Activated CD4-positive, alpha-beta T cell treated with anti-CD3 and anti-CD28 coated beads, Interleukin-2, amount 50 U/mL, for 1 hour (primary cell): ENCODE measurements at places on chromosomes 1 and 21.

DNA sequence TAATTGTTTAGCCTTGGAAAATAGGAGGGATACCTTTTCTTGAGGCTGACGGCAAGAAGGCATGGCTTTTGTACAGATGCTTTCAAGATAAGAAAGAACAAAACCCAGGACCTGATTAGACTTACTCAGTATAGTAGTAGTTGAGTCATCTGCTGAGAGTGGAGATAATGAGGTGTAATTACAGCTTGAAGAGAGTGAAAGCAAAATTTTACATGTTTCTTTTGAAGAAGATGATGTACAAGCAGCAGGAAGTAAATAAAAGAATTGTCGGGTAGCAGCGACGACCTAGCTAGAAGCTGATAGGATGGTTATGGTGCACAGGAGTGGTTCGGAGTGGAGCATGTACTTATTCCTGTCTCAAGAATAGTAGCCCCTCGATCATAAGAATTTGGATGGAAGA lies 6.6 kb downstream of the ANGPTL1 start:
- DNase-seq, result no peak

GRCh38 chr21:42964546-42965210 lies 9.7 kb upstream of the PKNOX1 start:
- no peak for DNase-seq

DNA sequence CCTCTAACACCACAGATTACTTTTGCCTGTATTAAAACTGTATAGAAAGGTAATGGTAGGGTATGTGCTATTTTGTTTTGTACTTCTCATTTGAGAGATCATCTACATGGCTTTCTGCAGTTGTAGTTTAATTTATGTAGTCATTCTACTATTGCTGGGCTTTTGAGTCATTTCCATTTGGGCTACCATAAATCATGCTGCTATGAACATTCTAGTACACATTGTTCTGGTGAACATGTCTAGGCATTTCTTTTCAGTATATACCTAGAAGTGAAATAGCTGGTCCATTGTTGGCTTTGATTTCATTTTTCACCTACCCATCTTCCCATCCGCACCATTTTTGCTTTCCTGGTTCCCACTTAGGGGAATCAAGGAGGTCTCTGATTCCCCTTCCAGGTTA lies 18.7 kb downstream of the EDN2 start:
- no peak for DNase-seq

GRCh38 chr1:8094481-8095241 lies 68.6 kb upstream of the ERRFI1 start:
- no peak for DNase-seq

DNA sequence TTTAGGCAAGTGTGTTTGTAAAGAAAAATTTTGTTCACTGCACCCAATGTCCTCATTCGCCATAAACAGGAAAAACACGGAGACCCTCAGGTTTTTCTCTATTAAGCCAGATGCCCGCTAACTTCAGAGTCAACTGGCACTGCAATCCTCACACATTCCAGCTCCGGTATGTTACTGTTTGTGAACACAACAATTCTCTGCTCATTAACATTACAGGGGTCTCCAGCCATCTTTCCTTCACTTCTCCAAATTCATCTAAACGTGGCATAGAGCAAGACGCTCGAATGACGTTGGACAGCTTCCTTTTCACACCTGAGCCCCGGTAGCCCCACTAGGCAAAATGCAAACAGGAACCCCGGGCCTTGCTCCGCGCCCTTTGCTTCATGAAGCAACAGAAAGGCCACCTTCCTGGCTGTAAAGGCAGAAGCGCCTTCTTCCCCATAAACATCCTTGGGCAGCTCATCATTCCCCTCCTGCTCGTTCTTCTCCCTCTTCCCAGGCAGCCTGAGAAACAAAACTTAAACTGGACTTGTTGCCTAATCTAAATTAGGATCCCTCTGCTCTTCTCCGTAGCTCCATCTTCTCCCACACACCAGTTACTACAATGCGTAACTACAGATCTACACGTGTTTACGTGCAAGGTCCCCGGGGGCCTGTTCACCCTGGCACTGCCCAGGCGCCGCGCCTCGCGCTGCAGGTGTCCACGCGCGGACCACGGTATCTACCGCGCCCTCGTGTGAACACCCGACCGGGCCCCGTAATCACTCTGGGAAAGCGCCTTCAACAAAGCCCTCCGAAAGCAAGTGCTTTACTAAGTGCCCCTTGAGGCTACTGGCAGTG lies 1.2 kb downstream of the LBR start:
- peak; percentile 19 for DNase-seq
